Hematopoietic multipotent progenitor cell treated with erythropoietin and hydrocortisone succinate and interleukin-3 and kit ligand, for 17 days (in vitro differentiated cells): ENCODE measurements at places on chromosomes 4 and X.
A peak's percentile ranks its signal among the peaks of the same experiment; 100 is the strongest.

- no peak for DNase-seq
These were observed 134.7 kb downstream of the F11 start for GRCh38 chr4:186400676-186401075.

- DNase-seq = no peak
These were observed 54.5 kb downstream of the TRIM2 start for GRCh38 chr4:153258750-153259149.

DNA sequence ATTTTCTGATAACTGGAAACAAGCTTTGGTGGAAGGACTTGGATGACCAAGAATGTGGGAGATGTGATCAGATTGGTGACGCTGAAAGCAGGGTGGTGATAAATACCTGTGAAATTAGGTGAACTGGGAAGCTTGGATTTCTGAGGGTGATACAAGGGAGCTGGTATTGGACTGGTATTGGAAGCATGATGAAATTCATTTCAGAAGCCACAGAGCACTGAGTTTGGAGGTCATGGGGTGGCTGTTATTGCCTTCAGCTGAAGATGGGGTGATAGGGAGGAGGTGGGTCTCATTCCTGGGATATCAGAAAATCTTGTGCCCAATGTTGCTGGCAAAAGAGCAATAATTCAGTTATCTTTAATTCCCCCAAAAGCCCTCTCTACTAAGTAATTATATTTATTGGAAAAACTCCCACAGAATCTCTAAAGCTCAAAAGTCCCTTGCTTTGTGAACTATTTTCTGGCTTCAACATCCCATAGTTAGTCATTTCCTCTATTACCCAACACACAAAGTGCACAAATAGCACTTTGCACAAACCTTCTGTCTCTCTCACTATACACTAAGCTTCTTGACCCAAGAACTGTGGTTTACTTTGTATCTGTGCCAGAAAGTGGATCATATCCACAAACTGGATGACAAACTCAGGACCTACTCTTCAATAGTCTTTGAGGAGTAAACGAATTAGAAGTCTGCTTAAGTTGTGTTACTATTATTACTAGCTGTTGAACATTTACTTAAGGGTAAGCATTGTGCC lies 23.1 kb upstream of the CAMK2D start:
- DNase-seq = no peak

GRCh38 chrX:9352694-9353411 lies 112.0 kb upstream of the TBL1X start:
- DNase-seq = peak; percentile 70

GRCh38 chr4:139300431-139301112 lies 733 bp upstream of the NAA15 start:
- DNase-seq = peak; percentile 72

GRCh38 chr4:151031831-151032605 lies 16.9 kb upstream of the LRBA start:
- DNase-seq = peak; percentile 27

DNA sequence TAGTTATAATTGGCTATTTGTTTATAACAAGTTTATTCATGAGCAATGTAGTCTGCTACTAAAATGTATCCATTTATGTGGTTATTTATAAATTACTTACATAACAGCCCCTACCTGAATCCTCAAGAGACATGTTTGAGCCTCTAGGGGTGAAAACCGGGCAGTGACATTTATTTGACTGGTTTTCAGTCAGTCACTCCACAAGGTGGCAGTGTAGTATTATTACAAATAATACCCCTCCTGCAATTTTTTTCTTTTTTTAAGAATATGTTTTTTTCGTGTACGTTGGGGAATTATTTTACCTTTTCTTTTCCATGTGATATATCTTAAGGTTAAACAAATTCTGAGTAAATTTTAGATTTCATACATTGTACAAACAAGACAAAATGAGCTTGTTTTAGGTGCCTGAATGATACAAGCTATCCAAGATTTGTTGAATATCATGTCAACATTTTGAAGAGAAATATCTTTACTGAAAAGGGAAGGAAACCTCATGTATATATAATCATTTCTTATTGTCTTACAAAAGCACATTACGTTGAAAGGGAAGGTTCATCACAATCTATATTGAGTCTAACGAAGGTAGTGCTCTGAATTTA lies 598.7 kb upstream of the TECRL start:
- DNase-seq = no peak

GRCh38 chr4:54226404-54227255 lies 2.5 kb upstream of the PDGFRA start:
- DNase-seq = no peak

DNA sequence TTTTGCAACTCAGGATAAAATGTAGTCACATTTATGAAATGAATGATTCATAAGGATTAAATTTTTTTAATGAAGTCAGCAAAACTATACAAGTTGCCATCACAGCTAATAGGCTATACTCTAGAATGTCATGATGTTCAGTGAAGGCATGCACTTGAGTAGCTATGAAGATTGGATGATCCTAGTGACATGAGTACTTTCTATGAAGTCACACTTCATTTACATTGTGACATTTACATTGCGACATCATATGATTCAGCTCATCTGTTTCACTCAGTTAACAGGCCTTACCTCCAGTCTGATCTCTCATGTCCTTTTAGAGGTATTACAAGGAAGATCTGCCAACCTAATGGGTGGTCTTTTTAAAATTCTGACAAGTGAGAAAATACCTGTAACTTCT lies 82.7 kb upstream of the FGF13 start:
- DNase-seq = no peak

DNA sequence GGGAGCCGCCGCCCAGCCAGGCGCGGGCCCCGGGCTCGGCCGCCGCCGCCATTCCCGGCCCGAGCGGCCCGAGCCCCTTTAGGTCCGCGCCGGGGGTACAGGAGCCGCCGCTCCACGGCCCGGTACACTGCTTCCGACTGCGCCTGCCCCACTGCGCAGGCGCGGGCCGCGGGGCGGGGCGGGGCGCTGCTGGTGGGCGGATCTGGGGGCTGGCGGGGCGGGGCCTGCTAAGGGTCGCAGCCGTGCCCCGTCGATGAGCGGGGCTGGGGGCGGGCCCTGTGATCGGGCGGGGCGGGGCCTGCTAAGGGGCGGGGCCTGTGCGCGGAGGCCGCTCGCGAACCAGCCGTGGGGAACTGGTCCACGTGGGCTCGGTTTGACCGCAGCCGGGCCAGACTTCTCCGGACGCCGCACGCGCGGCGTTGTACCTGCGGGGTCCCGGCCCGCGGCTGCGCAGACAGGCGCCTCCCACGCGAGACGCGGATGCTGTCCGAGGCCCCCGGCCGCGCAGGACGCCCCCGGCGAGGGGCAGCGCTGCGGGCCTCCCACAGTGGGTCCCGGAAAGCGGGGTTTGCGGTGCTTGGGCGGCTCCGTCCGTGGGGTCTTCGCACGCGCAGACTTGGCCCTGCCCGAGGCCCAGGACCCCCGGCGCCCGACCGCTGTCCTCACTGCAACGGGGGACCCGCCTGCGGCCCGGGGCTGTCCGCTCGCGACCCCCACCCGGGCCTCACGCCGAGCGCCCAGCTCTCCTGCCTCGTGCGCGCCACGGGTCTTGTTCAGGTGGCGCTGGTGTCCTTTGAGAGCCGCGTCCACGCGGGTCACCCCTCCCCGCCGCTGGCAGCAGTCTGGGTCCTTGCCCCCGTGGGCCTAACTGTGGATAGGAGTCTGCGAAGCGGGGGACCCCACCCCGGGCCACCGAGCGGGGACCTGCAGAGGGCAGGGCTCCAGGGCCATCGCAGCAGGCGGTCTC lies at the start of gene DGKQ:
TSS of gene DGKQ (minus strand) at position 139 of the 967 bp plus-strand sequence. CDS start at position 52, 87 bp downstream.
- peak; percentile 85 for DNase-seq

DNA sequence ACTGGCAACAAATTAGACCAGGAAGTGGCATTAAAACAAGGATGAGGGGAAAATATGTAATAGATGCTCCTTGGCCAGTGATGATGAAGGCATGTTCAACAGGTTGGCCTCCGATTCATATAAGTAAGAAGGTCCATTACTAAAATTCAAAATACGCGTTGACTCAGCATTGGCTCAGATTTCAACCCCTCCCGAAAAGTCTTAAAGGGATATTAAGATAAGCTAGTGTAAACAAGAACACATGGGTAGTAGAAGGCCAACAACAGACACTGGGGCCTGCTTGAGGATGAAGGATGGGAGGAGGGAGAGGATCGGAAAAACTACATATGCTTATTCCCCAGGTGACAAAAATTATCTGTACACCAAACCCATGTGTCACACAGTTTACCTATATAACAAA lies 19.1 kb upstream of the LAP3 start:
- no peak for DNase-seq

DNA sequence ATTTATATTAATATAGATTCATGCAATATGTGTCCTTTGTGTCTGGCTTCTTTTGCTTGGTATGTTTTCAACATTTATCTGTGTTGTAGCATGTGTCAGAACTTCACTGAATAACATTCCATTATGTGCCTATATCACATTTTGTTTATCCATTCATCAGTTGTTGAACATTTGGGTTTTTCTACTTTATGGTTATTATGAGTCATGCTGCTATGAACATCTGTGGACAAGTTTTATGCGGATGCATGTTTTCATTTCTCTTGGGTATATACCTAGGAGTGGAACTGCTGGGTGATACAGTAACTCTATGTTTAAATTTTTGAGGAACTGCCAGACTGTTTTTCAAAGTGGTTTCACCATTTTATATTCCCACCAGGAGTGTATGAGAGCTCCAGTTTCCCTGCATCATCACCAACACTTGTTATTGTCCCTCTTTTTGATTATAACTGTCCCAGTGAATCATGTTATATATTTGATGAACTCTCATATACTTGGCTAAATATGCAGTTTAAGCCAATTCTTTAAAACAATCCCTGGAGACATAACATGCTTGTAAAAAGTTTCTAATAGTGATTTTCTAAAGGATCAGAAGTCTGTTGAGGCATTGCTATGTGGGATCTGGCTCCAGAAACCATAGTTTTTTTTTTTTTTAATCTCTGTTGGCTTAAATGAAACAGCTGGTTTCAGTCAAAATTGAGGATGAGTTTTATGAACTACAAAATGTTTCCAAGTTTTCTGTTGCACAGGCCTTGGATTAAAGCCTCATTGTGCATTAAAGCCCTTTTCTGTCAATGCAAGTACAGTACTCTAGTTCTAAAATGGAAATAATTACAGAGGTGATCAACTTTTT lies 21.6 kb upstream of the REPS2 start:
- DNase-seq = no peak
